ENCODE measurements at places on chromosomes 2 and 18. TPM values are rescaled to one million over a fixed set of nuclear protein-coding genes. Genes with fewer than 3 reads are reported as not detected.

- H3K27me3 ChIP-seq = no peaks in the 10 kb centered on the region
- no peak overlapping the region for H3K27ac ChIP-seq
- DNase-seq = no peak
- no peaks in the 10 kb centered on the region for H3K36me3 ChIP-seq
These were observed 53.1 kb downstream of the CHRNA1 start for GRCh38 chr2:174711206-174711605.

The SP110 gene
- 57.9 TPM for total RNA-seq

- no peaks in the 10 kb centered on the region for H3K27me3 ChIP-seq
- DNase-seq = no peak
- no peaks in the 10 kb centered on the region for H3K4me1 ChIP-seq
- no peaks in the 10 kb centered on the region for H3K36me3 ChIP-seq
- no peak overlapping the region for H3K4me3 ChIP-seq
These were observed 202.7 kb upstream of the SPOPL start for GRCh38 chr2:138298900-138299299.

The L3MBTL4 gene
- 0.18 TPM for total RNA-seq

GRCh38 chr2:190043441-190043840 lies 19.1 kb downstream of the MSTN start:
- no peak for DNase-seq
- no peaks in the 10 kb centered on the region for H3K36me3 ChIP-seq
- peaks cover 5% of the 10 kb centered on the region for H3K27me3 ChIP-seq
- no peak overlapping the region for H3K27ac ChIP-seq

The CHRND gene
- total RNA-seq = not detected

The SIX3 gene
- total RNA-seq = not detected

DNA sequence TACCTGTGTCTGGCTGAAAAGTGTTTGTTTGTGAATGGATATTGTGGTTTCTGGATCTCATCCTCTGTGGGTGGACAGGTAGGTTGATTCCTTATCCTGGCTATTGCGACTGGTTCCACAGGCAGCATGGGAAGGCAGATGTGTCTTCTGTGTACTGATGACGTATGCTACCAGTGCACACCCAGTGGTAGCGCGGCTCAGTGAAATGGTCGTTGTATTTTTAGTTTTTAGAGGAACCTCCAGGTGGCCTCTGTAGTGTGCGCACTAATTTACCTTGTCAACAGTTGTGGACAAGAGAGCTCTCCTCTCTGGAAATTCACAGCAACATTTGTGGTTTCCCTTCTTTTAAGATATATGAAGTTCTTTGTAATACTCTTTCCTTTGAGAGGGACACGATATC lies 52.5 kb downstream of the CCDC74A start:
- no peaks in the 10 kb centered on the region for H3K4me1 ChIP-seq
- no peaks in the 10 kb centered on the region for H3K27me3 ChIP-seq
- no peak for DNase-seq
- H3K36me3 ChIP-seq = no peaks in the 10 kb centered on the region
- H3K4me3 ChIP-seq = no peak overlapping the region

The CHRNG gene
- not detected for total RNA-seq

The PARD3B gene
- total RNA-seq = 0.11 TPM

GRCh38 chr2:97703741-97704140 lies 9.6 kb upstream of the ZAP70 start:
- no peak for DNase-seq
- H3K27ac ChIP-seq = no peak overlapping the region
- H3K27me3 ChIP-seq = no peaks in the 10 kb centered on the region
- no peak overlapping the region for H3K4me3 ChIP-seq
- no peaks in the 10 kb centered on the region for H3K36me3 ChIP-seq

- no peaks in the 10 kb centered on the region for H3K36me3 ChIP-seq
- peak; percentile 81 for DNase-seq
- peak overlapping the region; percentile 84 for H3K27ac ChIP-seq
- H3K27me3 ChIP-seq = no peaks in the 10 kb centered on the region
- H3K4me3 ChIP-seq = peak overlapping the region; percentile 72
- H3K4me1 ChIP-seq = peaks cover 93% of the 10 kb centered on the region
These were observed 115.0 kb downstream of the SPTBN1 start for GRCh38 chr2:54570925-54571694.

The HOXD10 gene
- not detected for total RNA-seq

DNA sequence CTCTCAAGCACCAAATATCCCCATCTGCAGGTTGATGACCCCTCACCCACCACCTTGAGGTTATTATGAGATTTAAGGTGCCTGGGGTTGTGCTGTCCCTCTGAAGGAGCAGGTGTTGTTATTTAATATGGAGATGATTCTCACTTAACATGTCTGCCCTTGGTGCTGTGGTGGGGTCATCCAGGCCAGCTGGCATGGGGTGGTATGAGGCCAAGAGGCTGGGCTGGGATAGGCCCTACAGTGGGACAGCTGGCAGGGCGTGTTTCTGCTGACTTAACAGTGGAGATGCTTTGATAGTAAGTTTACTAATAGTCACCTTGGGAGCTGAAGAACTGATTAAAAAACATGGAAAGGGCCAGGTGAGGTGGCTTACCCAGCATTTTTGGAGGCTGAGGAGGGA lies 22.4 kb downstream of the SERPINB12 start:
- H3K4me3 ChIP-seq = no peak overlapping the region
- H3K27me3 ChIP-seq = no peaks in the 10 kb centered on the region
- no peaks in the 10 kb centered on the region for H3K36me3 ChIP-seq
- H3K4me1 ChIP-seq = no peaks in the 10 kb centered on the region
- DNase-seq = no peak

DNA sequence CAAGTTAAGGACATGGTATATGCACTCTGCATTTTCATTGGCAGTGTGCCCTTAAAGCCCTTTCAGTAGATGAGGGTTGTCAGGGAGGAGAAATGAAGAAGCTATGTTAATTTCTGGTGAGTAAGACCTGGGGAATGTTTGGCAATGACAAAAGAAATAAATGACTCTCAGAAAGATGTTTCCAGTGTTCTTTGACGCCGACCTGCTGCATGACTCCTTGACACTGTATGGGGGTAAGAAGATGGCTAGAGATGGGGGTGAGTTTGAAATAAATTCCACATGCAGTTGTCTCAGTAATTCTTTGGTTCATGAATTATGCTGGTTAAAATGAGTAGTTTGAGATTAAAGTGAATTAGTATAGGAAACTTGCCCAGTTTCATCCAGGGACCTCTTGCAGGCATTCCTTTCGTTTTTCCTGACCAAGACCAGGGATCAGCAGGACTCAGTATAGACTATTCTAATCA lies 5.9 kb downstream of the CCDC121 start:
- peaks cover 2% of the 10 kb centered on the region for H3K4me1 ChIP-seq
- H3K36me3 ChIP-seq = peaks cover 35% of the 10 kb centered on the region
- no peak overlapping the region for H3K4me3 ChIP-seq
- H3K27ac ChIP-seq = no peak overlapping the region
- H3K27me3 ChIP-seq = no peaks in the 10 kb centered on the region
- no peak for DNase-seq

DNA sequence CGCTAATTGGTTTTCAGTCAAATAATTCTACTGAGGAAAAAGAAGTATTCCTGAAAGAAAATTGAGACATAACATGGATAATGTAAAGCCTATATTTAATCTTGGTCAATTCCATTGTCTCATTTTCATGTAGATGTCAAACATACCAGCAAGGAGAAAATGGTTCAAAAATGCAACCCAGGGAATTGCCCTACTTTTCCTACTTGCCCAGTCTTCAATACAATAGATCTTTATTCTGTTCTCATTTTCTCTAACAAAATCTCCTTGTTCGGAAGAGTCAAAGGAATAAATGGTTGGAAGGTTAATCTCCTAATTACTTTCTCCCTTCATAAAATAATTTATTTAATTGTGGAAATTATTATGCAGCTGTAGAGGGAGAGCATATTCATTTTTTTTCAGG lies 896.1 kb downstream of the NRXN1 start:
- no peaks in the 10 kb centered on the region for H3K4me1 ChIP-seq
- H3K36me3 ChIP-seq = no peaks in the 10 kb centered on the region
- no peak overlapping the region for H3K4me3 ChIP-seq
- no peak for DNase-seq

- no peaks in the 10 kb centered on the region for H3K36me3 ChIP-seq
- no peak overlapping the region for H3K4me3 ChIP-seq
- no peaks in the 10 kb centered on the region for H3K4me1 ChIP-seq
- H3K27ac ChIP-seq = no peak overlapping the region
- H3K27me3 ChIP-seq = no peaks in the 10 kb centered on the region
These were observed 49.9 kb downstream of the LYPD1 start for GRCh38 chr2:132620115-132620514.

GRCh38 chr2:71455741-71456569 lies 2.6 kb downstream of the DYSF start:
- no peaks in the 10 kb centered on the region for H3K36me3 ChIP-seq
- no peak overlapping the region for H3K27ac ChIP-seq
- no peak for DNase-seq
- peaks cover 24% of the 10 kb centered on the region for H3K4me1 ChIP-seq
- peaks cover 16% of the 10 kb centered on the region for H3K27me3 ChIP-seq
- no peak overlapping the region for H3K4me3 ChIP-seq

All from CD8-positive, alpha-beta memory T cell (primary cell).